GM12878 (cell line): ENCODE measurements at places on chromosomes 6 and 20.

GRCh38 chr6:5279891-5280338 lies 18.6 kb downstream of the FARS2 start:
- no peak for DNase-seq

DNA sequence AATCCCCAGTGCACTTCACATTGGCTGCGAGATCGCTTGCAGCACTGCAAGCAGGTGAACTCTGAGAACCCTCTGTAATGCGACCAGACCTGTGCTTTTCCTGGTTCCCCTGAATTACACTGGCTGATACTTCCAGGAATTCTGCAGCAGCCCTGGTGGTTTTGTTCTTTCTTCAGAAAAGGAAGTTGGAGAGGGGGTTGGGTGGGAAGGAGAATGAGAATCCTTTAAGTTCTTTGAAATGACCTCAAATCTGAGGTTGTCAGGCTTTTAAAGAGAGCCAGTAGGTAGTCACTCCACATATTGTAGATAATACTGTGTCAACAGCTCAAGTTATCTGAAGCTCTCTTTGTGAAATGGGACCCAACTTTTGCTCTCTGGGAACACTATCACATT lies 62.4 kb downstream of the GCNT2 start:
- no peak for DNase-seq

GRCh38 chr6:142200846-142201628 lies 54.0 kb downstream of the VTA1 start:
- DNase-seq: no peak

DNA sequence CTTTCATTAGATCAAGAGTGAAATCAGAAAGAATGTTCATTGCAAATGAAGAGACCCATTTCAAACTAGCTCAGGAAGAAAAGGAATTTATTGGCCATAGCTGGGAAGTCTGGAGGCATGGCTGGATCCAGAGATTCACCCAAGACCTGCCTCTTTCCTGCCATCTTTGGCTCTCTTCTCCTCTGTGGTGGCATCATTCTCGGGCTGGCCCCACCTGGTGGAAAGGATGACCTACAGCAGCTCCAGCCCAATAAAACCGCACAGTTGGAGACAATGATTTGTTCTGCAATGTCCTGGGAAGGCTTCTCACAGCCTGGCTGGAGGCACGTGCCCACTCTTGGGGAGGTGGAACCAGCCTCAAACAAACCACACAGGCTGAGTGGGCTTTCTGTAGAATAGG lies 18.1 kb upstream of the FERMT1 start:
- DNase-seq: no peak

DNA sequence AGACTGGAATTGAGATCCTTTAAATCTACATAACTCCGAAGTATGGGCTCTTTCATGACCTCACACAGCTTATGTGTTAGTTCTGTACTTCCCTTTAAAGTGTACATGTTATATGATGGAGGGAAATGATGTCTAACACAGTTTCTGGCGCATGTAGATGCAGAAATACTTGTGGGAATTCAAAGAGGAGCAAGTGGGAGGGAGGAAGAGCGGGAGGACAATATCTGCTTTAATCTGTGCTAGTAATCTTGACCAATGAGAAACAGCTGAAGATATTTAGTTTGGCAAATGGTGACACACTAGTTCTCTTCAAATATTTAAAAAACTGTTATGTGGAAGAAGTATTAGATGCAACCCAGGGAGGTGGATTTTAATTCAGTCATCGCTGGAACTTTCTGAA lies 62.9 kb upstream of the PLEKHG1 start:
- no peak for DNase-seq

- no peak for DNase-seq
Observed at GRCh38 chr20:57878786-57879424, 169.1 kb upstream of the PMEPA1 start.

DNA sequence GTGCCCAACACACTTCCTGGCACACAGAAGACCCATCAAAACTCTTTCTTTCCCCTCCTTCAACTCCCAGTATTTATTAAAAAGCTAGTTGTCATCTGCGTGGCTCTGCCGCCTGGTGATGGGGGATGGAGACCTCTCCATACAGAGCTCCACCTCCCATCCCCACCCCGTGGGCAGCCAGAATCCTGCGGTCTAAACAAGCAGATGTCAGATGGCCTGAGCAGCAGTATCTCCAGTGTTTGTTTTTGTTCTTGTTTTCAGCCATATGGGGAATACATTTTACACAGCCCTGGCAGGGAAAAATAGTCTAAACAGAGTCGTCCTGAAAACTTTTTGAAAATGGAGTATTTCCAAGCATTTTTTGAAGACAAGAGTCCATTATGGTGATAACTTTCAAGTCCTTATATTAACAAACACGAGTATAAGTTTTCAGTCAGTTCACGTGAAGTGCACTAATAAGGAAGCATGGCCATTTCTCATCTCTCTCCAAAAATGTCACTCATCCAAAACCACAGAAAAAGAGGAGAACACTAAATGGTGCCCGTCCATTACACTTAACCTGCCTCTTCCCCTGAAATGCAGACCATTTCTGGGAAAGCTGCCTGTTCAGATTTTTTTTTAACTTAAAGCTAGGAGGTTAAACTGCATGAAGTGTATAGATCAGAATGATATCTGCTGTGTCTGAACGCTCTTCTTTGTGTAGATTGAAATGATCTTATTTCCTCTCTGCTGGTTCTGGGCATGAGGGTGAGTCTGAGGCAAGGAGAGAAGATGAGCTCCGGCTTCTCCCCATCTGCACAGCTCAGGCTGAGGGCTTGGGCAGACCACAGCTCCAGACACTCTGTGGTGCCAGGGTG lies 91.0 kb downstream of the TCP11 start:
- DNase-seq: no peak

DNA sequence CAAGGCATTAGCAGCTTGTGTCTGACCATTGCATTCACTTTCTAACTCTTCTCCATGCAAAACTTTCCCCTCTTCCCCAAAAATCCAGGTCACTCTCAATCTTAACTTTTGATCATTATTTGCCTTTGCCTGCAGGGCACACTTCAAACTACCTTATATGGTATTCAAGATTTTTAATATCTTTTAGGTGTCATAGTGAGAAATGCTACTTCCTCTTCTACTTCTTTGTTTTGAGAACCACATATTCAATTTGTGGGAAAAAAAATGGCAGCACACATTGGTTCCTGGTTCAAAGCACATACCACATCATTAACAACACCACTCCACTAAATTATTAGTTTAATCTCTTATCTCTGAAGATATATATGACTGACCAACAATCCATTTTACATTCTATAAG lies 1267.0 kb upstream of the CITED2 start:
- peak; percentile 15 for DNase-seq

DNA sequence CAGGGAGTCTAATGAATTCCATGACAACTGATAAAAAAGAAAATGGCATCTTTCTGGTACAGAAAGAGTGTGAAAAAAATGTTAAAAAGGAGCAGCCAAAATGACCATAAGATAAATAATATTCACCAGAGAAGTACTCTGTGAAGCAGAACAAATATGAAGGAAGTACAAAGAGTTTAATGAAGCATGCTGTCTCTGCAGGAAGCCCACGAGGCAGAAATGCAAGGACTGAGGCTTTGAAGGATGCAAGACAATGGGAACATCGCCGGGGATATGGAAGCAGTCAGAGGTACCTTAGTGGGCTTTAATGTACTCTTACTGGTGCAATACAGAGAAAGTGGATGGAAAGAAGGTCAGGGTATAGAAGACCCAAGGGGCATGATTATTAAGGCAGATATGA lies 50.7 kb downstream of the NOX3 start:
- no peak for DNase-seq

- DNase-seq: no peak
Observed at GRCh38 chr6:45118754-45119153, 209.4 kb upstream of the RUNX2 start.

DNA sequence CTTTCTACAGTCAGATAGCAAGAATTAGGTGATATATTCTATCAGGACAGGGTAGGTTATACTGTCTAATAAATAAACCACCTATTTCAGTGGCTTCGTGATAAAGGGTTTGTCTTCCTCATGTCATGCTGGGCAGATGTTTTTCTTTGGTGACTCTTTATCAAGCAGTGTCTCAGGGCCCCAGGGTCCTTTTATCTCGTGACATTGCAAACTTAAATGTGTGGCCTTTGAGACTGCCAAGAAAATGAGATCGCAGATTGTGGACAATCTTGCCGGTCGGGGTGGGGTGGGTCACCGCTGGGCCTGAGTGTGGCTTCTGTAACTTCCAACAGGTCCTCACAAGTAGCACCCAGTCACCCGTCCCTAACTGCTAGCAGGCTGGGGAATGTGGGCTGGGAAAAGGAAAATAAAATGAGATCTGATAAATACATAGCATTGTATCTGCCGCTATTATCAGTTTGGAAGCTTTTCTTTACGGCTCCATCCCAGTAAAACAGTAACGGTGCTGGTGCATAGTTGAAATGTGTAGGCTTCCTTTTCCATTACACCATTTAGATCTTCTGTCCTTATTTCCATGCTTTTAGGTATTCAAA lies 50.5 kb upstream of the BMP6 start:
- no peak for DNase-seq

DNA sequence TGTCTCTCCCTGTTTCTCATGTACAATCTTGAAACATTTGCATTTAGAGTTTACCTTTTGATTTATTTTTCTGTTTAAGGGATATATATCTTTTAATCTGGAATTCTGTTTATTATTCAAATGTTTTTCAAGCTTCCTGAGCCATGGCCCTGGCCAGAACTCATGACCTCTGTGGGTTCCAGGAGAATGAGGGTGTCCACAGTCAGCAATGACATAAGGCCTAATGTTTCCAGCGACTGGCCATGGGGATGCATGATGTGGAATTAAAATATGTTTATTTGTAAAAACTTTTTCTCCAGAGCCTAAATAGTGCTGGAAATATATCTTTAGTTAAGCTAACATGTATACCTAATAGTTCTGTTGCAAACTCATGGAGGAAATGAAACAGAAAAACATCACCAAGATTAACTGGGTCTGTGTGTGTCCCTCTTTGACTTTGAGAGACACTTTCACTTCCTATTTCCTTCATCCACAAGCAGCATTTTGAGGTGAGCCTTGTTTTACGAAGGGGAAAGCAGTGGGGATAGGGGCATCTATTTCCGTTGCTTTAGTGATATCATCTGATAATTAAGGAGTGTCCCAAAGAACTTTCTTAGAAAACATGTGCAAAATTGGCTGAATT lies 87.6 kb downstream of the SMOC2 start:
- DNase-seq: no peak

GRCh38 chr6:124683507-124683906 lies 278.7 kb upstream of the RNF217 start:
- DNase-seq: no peak

GRCh38 chr6:131652472-131652871 lies 15.4 kb downstream of the ENPP3 start:
- no peak for DNase-seq

DNA sequence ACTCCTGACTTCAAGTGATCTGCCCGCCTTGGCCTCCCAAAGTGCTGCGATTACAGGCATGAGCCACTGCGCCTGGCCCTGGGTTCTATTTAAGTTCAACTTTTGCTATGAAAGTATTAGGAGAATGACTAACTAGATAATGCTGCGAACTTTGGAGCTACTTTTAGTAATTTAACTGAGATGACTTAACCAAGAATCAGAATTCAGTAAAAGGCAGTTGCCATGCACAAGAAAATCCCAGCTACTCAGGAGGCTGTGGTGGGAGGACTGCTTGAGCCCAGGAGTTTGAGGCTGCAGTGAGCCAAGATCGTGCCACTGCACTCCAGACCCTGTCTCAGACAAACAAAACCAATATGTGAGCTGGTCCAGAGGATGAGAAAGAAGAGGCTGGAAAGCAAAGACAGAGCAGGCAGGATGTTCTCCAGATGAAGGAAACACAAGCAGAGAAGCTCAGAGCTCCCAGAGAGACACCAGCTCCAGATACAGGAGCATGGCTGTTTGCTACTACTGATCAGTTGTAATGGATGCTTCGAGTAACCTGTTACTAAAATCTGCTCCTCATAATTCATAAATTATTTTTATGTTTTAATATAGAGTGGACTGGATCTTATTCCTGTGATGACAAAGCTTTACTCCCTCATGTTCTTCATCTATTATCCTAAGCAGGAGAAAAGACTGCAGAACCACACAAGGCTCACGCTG lies 23.9 kb downstream of the ZNF217 start:
- DNase-seq: no peak

DNA sequence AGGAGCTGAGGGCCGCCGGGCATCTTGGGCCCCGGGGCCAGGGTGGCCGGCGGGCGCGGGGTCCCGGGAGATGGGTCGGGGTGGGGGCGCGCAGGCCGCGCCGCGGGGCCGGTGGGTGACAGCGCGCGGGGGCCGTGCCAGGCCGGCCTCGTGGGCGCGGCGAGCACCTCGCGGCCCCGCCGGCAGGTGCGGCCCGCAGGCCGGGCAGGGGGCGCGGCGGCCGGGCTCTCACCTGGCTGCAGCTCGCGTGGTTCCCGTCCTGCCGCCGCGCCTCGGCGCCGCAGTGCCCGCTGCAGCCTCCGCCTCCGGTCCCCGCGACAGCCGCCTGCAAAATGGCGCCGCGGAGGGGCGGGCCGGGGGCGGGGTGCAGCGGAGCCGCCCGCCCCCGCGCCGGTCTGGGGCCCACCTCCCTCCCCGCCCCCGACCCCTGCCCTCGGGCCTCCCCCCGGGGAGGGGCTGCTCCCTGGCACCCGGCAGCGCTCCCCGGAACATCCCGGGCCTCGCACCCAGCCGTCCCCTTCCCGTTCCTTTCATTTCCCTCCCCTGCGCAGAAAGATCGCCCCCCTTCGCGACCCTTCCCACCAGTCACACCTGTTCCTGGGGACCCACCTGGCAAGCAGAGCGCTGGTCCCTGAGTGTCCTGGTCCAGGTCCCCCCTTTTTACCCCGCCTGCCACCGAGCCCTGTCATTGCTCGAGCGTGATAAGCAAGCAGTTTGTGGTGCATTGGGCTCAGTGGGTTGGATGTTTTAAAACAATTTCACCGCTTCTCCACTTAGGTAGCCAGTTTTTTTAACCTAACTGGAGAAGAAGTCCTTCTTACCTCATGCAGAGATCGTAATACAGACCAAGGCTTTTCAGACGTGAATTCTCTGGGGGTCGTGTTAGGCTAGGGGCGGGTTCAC lies at the start of gene SLC23A2:
SLC23A2 (minus strand) TSS at position 337 of the 903 bp plus-strand sequence. CDS start 68,948 bp downstream, outside the sequence.
- DNase-seq: no peak

GRCh38 chr6:111844376-111844775 lies 28.9 kb downstream of the FYN start:
- DNase-seq: no peak

GRCh38 chr20:34921436-34921835 lies 34.2 kb downstream of the GSS start:
- DNase-seq: no peak

DNA sequence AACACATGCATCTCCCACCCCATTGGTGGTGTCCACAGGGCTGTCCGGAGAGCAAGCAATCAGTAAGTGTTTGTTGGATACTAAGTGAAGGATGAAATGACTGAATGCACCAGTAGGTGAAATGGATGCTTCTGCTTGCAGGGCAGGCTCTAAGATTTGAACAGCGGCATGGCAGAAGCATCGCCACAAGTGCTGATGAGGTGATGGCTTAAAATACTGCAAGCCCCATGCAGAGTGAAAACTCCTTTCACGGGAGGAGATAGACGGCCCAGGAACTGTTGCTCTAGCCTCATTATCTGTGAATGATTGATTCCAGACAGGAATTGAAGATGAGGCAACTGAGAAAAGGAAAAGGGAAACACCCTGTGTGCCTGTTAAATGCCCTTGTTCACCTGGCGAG lies 158.9 kb downstream of the LY86 start:
- no peak for DNase-seq
